ENCODE measurements at places on chromosomes 6 and 20. TPM values are rescaled to one million over a fixed set of nuclear protein-coding genes. Genes with fewer than 3 reads are reported as not detected.

HCK gene
- 18.5 TPM for polyA plus RNA-seq

DNA sequence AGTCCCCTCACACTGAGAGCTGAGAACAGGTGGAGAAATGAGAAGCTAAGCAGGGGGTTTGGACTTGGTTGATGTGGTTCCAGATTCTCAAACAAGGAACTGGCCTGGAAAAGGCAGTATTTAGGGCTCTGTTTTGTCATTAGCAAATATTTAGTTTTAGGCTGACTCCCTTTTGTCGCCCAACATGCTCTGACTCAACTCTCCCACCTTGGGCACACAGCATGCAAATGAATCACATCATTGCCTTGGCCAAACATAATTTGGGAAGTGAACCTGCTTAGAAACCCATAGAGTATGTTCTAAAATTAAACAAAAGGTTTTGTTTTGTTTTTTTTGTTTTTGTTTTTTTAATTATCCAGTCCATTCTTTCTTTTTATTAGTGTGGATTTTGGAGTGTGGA, 9.5 kb upstream of the UQCC2 start:
- no peak for DNase-seq

GRCh38 chr6:30155520-30156261, 5.3 kb downstream of the TRIM10 start:
- DNase-seq, result no peak

DNA sequence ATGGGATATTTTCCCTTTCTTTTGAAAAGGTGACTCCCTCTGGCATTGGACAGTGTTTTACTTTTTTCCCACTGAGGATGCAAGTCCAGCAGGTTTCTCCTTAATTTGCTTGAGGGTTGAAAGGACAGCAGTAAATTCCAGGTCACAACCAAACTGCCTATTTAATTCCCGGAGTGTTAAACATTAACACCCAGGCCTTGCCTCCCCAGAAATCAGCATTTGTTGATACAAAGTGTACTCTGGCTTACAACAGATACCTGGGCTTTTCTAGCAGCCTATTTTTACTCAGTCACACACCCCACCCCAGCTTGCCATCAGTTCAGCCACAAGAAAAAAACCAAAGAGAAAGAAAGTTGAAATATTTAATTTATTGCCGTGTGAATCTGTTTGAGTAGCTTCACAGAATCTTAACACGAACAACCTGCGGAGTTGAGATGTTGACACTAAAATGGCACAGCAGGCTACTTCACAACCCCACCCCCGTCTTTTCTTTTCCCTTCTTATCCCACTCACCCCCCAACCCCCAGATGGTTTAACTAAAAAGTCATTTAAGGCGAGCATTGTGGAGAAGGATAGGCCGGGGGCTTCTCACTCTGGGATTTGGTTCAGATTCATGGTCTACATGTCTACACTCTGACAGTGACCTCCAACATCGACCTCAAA, 45.7 kb downstream of the MYLIP start:
- no peak for DNase-seq

GRCh38 chr6:24761193-24761835, 13.4 kb upstream of the GMNN start:
- DNase-seq, result no peak

DNA sequence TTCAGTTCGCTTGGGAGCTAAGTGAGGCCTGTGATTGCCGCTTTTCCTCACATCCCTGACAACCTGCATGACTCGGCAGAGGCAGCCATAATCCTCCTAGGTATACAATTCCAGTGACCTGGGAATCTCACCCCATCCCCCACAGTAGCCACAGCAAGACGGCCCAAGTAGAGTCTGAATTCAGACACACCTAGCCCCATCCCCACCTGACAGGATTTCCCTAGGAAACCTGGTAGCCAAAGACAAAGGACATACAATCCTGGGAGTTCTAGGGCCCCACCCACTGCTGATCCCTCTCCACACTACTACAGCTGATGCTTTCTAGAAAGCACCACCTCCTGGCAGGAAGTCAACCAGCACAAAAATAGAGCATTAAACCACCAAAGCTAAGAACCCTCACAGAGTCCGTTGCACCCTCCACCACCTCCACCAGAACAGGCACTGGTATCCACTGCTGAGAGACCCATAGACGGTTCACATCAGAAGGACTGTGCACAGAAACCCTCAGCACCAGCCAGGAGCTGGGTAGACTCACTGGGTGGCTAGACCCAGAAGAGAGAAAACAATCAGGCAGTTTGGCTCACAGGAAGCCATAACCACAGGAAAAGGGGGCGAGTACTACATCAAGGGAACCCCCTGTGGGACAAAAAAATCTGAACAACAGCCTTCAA, 17.9 kb upstream of the RUNX2 start:
- no peak for DNase-seq

- no peak for DNase-seq
Observed at GRCh38 chr6:159061805-159062563, 17.2 kb upstream of the TAGAP start.

DNA sequence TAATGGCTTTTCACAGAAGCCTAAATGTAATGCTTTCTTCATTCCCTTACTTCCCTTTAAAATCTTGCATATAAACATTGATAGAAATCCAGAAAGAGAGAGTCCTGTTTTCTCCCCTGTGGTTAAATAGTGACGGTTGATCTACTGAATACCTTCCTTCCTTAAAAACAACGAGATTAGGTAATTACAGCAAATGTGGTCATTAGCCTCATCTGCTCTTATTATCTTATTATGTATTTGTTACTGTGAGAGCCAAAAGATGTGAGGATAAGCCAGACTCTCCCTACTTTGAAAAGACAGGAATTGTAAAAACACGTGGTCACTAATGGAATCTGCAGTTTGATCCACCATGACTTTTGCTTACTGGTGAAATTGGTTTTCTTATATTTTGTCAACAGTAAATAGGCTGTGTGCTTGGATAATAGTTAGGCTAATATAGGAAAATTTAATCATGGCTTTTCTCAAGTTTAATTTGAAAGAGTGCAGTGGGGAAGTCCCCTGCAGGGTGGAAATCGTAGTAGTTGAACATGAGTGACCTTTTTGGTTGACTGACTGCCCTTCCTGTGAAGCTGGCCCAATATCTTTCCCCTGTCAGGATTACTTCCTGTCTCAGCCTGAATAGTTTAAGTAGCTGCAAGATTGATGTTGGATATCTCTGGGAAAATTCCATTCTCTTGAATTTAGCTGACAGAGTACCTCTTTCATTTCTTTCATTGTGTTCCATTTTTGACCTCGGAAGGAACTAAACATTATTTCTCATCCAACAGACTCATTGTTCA, 62.8 kb downstream of the JARID2 start:
- DNase-seq, result no peak

- DNase-seq, result no peak
Observed at GRCh38 chr6:143513410-143513809, 1.9 kb upstream of the FUCA2 start.

DNA sequence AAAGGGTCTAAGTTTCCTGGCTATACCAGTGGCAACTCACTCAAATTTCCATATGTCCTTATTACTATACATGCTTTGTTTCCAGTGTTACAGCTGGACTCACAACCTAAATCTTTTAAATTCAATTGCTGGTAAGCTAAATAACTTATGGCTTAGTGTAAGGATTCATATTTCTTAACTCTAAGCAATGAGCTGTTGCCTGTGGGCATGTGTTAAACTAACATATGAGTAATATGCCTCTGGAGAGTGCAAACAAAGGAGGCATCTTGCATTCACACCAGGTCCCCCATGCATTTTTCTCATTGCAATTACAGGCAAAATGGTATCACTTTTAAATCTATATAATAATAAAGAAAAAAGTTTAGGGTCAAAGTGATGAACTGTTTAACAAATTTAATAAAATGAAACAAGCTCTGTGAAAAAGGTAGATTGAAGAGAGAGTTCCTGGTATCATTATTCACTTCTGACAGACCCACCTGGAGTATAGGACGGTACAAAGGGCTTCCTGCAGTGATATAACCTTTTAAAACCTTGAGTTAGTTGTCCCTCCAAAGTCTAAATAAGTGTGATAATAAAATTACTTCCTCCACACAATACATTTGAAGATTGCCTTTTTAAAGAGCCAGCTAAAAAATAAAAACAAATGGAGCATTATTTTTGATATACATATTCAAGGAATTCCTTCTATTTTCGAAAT, 57.6 kb upstream of the HMGCLL1 start:
- no peak for DNase-seq

All from lung (tissue), 17 donors.